NCI-H2081 treated with DMSO at 0.1 percent for 48 hours (cell line): ENCODE measurements at places on chromosomes 4 and X.

- DNase-seq, result peak; percentile 11
Measured at GRCh38 chr4:153643406-153644383, 40.4 kb upstream of the TLR2 start.

DNA sequence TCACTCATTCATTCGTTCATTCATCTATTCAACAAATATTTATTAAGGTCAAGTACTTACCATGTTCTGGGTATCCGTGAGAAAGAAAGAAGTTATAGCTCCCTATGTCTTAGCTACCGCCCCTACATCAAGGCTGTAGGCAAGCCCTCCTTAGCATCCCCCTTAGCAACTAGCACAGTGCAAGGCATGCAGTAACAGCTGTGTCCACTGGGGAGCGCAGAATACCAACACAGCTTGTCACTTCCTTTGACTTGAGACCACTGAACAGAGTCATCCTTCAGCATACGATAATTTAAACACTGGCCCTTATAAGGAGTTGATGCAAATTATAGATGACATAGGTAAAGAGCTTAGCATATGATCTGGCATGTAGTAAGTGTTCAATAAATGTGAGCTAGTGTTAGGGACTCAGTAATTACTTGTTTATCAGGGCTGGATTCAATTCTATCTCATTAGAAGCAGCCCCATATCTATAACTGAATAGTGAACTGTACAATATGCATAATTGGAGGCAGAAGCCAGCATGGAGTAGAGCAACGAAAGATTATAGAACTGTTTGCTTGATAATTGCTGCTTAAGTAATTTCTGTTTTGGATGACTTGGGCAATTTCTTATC, 8.7 kb downstream of the KIAA1210 start:
- no peak for DNase-seq

DNA sequence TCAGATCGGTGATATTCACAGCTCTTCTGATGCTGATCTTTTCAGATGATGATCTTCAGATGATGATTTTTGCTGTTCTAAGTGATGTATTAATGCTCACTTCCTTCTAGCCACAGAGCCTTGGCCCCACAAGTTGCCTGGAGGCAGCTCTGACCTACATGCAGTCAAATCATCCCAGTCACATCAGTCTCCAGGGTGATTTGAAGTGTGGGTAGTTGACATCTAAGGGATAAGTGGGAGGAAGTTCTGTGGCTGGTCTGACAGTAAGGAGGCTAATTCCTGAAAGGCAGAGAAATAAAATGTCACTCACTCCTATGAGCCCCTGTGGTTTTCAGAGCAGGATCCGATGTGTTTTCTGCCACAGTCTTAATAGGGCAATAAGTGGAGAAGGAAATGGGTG, 79.8 kb upstream of the RPL34 start:
- DNase-seq, result no peak

DNA sequence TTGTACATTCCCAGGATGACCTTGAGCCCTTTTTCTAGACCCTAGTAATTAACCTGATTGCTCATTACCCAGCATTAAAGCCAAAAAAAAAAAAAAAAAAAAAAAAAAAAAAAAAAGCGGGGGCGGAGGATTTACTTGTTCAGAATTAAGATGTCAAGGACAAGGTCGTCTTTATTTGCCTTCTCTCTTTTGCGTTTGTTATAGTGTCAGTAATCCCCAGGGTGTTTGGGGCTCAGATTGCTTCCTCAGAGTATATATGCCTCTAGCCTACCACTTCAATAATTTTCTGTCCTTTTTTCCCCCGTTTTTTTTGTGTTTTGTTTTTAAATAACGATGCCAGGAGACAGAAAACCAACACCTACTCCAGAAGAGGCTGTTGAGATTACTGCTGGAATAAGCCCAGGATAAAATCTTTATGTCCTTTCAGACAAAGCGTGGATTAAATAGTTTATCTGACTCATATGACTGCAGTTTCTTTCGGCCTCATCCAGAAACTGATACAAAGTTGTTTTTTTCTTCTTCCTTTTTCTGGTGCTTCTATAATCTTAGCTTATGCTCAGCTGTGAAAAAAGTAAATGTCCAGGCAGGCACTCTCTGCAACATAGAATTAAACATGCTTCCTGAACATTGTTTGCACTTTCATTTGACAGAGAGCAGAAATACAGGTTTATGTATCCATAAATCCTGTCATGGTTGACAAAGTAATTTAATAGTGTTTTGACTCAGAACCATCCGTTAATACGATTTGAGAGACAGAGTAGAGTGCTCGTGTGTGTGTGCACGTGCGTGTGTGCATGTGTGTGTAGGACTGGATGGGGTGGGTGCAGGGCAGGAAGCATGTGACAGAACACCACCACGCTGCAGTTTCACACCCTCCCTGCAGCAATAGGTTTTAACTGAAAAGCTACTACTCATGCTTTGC, 138.6 kb downstream of the AFF1 start:
- peak; percentile 74 for DNase-seq

DNA sequence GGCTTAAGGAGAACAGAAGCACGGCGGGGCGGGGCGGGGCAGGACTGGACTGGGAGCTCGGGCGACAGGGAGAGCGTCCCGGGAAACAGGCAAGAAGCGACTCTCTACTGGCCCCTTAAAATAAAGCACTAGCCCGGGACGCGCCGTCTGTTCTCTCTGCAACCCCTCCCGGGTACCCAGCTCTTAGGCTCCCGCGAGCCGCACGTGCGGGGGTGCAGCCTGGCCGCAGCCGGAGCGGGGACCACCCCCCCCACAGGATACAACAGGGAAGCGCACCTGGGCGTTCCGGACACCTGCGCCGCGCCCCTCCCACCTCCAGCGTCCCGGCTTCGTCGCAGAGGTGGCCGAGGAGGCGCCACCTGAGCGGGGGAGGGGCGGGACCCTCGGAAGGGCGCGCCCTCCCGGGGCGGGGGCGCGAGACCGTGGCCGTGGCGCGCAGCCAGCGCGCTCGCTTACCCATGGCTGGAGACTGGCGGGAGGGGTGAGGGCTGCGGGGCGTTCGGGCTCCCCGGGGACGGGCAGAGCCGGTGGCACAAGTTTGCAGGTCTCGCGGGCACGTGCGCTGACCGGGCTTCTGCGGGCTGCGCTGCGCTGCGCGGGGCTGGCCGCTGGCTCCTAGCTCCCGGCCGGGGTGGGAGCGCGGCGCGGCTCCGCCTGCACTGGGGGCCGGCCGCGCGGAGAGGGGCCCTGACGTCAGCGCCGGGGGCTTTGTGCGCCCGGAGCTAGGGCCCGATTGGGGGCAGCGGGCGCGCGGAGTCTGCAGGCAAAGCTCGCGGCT, 91.5 kb downstream of the GEMIN8 start:
- no peak for DNase-seq

DNA sequence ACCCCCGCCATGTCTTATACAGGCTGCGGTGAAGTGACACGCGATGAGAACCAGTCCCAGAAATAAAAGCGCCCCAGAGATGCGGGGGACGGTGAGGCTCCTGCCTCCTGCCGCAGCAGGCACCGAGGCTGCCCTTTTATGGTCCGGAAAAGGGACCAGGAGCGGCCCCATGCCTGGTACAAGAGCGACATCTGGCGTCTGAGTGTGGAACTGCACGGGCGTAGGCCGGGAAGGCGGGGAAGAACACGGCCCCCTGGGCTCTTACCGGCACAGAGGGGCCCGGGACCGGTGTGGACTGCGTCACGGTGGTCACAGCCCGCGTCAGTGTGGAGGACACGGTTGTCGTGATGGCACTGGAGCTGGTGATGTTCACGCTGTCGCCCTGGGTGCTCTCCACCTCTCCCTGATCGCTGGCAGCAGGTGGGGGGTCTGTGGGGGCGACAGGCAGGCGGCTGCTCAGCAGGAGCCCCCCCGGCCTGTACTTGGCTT, 8.9 kb upstream of the RENBP start:
- DNase-seq, result no peak

- no peak for DNase-seq
Measured at GRCh38 chrX:42772874-42773273, 5.1 kb downstream of the PPP1R2C start.

- no peak for DNase-seq
Measured at GRCh38 chr4:113461281-113461680, 300.3 kb downstream of the CAMK2D start.

GRCh38 chr4:90190525-90190924, 63.3 kb downstream of the CCSER1 start:
- no peak for DNase-seq

DNA sequence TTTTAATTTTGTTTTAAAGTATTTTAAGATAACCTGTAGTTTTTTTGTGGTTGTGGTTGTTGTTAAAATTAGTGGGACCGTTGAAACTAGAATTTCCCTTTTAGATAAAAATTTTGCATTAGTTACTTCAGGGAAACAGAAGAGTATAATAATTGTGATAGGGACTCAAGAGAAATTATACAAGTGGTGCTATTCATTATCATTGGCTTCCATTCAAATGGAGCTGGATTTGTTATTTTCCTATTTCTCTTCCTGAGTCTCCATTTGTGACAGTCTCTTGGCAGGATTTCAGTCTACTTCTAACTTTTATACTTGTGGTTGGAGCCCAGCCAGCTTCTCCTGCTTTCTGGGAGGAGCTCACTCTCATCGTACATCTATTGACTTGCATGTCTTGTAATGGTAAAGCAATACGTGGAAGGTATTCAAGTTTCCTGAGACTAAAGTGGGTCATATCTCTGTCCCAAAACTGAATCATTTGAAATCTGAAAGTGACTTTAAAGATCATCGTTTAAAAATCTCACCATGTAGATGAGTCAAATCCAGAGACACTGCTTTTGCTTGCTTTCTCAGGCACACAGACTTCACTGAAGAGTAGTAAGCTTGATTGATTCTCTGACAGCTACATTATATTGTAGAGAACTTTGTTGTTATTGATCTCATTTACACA, 155.8 kb downstream of the RPA4 start:
- DNase-seq, result no peak

DNA sequence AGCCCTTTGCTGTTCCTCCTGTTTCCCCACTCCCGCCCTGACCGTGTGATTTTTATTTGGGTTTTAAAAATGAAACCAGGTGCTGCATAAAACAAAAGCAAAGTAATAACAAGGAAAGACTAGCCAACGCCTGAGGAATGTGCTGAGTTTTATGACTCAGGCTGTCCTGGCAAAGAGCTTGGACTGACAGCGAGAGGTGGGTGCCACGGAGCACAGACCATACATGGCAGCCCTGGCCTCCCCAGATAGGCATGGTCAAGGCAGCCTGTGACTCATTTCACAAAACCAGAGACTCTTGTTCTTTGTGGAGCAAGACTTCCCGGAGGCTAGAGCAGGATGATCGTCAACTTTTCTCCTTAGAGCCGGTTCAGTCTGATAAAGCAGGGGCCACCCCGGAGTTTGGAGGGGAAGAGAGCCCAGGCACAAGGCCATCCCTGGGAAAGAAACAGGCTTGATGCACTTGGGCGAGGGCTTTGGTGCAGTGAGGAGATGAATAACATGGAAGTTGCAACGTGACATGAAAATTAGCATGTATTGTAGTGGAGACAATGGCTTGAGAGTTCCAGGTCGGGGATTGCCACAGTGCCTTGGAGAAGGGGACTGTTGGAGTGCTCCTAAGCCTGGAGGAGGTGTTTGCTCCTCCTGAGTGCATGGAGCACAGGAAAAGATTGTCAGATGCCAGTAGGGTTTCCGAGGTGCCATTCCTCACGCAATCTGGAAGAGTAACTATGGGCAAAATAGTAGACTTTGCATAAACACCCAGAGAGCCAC, 54.8 kb downstream of the C4orf51 start:
- no peak for DNase-seq

- no peak for DNase-seq
Measured at GRCh38 chr4:124941267-124941666, 228.7 kb upstream of the ANKRD50 start.

- DNase-seq, result no peak
Measured at GRCh38 chrX:54181202-54181953, 1.7 kb downstream of the FAM120C start.

- DNase-seq, result no peak
Measured at GRCh38 chrX:116757491-116757890, 294.7 kb upstream of the CT83 start.

DNA sequence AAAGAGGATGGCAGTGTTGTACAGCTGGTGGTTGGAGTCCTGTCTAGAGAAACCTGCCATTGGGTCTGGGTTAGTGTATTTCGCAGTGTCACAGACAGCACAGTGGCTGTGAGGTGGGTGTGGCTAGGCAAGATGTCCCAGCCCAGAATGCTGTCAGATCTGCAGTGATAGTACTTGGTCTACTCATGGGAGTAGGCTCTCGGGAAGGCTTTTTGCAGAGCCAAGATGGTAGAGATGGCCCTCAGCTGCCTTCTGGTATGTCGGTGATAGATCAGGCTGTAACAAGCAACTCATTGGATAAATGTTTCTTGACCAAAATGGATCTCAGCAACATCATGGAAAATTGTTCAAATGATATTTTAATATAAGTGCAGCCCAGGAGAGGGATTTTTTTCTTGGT, 84.3 kb upstream of the WDR1 start:
- no peak for DNase-seq

DNA sequence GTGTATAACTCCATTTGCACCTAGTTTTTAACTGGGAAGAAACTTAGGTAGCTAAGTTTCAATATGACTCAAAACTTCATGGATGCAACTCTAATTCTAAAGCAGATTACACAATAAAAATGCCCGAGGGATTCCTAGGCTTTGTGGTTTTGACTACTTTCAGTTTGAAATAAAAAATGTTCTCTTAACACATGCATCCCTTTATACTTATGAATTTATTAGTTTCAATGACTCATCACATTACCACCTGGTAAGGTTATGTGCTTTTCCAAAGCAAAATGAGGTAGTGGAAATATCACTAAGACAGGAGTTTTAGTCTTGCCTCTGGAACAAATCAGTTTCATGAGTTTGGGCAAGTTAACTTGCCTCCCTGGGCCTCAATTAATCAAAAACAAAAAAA, 125.5 kb downstream of the OPHN1 start:
- no peak for DNase-seq

GRCh38 chr4:124879195-124879594, 166.7 kb upstream of the ANKRD50 start:
- no peak for DNase-seq

DNA sequence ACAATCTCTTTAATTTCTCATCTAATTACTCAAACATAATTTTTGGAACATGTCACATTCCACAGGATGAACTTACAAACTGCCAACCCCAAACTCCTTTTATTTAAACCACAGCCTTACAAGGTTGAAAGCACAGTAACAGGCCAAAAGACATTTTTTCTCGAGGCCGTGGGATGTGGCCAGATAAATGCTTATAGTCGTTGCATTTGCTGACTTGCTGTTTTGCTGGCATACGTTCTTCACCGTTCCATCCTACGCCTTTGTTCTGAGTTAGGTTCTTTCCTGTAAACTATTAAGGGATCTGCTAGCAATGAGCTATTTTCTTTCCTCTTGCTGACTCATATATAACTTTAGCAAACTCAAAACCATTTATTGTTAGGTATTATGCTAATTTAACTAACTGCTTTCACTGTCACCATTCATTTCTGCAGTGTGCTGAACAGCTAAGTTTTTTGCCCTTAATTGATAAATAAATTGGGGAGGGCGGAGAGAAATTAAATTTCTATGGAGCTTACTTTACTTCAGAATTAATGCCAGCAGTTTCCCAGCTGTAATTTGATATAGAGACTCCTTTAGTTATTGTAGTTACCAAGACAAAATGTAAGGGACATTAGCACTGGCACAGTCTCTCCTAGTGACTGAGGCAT, 135.1 kb upstream of the PACRGL start:
- DNase-seq, result no peak
